ENCODE measurements at places on chromosomes 1 and 21.

GRCh38 chr1:236122176-236122575 lies 20.2 kb upstream of the GPR137B start:
- no peak for DNase-seq

GRCh38 chr1:239550178-239550577 lies 163.8 kb downstream of the CHRM3 start:
- DNase-seq, result no peak

- no peak for DNase-seq
These were observed 266.9 kb downstream of the PTPRU start for GRCh38 chr1:29502911-29503840.

DNA sequence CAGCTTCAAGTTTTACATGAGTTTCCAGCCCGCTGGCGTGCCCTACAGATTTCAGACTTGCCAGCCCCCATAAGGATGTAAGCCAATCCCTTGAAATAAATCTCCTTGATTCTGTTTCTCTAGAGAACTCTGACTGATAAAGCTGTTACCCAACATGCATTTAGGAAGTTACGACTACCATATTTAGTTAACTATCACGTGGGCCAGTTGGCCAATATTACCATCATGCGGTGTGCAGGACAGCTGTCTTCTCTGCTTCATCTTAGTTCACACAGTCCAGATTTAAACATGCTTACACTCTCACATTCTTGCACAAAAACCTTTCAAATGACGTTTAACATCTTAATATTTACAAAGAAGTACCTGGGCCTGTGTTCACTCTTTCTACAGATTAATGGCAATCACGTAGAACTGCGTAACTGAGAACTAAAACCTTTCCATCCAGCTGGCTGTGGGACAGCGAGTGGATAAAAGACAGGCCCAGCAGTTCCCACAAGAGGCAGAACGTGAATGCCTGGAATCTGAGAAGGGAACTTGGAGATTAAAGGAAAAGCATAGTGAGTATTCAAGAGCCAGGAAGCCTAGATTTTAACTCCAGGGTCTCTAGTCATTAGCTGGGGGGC lies 20.8 kb downstream of the FAM177B start:
- DNase-seq, result no peak

DNA sequence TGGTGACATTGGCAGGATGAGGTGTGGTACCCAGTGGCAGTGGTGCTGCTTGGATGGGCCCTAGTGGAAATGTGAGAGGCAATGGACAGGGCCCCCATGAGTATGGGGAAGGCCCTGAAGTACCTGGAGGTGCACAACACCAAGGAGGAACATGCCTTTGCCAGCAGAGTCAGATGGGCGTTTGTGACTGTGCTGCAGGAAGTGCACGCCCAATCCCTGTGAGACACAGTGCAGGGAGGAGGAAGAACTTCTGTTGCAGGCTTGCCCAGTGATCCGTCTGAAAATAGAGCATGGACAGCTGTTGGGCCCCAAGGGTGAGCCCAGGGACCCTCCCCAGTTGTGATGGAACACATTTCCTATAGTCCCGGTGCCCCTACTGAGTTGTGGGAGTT lies 42.7 kb downstream of the GJA5 start:
- no peak for DNase-seq

- no peak for DNase-seq
These were observed 27.7 kb downstream of the TNFRSF9 start for GRCh38 chr1:7912743-7913557.

GRCh38 chr1:162297208-162297607 lies 79.4 kb downstream of the SPATA46 start:
- DNase-seq, result no peak

DNA sequence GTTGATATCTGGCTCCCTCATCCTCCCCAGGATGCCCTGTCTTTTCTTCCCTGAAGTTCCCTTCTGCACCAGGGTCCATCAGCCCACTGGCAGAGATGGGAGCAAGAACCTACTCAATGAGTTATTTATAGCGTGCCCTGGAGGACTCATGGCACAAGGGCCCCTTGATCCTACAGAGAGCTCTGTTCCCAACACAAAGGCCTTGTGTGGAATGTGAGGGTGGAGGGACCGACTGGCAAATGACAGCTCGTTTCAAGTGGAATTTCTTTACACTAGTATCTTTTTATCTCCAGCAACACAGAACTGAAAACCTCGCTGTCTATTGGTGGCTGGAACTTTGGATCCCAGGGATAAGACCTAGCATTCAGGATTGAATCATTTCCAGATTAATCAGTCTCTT lies 22.4 kb downstream of the CHI3L2 start:
- no peak for DNase-seq

DNA sequence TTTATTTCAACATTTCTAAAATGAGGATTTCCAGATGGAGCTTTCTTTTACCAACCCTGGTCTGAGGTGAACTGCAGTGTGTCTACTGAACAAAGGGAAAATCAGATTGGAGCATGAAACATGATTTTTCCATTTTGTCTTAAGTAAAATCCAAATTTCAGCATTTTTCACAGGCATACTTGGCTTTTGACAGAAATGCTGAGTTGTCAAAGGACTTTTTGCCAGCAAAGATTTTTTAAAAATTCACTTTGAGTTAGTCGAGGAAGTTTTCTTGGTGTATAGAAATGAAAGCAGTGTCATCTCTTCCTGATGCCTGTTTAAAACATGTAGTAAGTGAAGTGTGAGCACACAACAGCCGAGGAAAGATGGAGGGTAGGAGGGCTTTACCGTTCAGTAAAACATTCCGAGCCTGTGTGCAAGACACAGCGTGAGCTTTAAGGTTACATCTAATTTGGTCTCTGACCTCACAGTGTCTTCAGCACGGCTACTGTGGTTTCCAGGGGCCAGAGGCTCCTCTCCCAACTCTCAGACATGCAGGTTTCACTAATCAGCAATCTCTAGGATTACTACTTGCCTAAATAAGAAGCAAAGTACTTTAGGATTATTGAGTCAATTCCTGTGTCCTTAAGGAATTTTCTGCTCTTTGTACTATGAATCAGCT lies 45.9 kb downstream of the SAMD13 start:
- DNase-seq, result no peak

GRCh38 chr1:153698020-153698922 lies 19.8 kb downstream of the NPR1 start:
- DNase-seq, result no peak

DNA sequence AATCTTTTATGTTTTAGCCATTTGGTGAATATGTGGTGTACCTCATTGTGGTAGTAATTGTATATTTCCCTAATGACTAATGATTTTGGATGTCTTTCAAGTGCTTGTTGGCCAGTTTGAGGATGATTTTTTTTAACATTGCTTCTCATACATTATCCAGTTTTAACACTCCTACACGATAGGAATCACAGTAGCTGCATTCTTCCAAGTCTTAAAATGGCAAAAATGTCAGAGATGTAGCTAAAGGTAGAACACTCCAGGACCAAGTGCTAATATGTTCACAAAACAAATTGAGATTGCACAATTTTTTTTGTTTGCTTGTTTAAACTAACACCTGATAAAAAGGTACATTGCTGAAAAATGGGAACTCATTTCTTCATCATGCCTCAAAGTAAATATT lies 11.7 kb downstream of the USP25 start:
- no peak for DNase-seq

DNA sequence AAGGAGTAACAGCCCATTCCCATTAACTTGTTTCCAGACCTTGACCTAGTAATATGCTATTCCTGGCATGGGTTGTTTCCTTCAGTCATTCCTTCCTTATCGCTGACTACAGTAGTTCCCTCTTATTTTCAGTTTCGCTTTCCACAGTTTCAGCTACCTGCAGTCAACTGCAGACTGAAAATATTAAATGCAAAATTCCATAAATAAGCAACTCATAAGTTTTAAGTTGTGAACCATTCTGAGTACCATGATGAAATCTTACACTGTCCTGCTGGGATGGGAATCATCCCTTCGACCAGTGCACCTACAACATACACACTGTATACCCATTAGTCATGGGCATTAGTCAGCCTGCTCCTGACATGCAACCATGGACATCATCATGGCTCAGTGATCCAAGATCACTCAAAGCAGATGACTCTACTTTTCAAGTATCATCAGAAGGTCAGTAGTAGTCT lies 66.7 kb downstream of the CCDC30 start:
- peak; percentile 28 for DNase-seq

DNA sequence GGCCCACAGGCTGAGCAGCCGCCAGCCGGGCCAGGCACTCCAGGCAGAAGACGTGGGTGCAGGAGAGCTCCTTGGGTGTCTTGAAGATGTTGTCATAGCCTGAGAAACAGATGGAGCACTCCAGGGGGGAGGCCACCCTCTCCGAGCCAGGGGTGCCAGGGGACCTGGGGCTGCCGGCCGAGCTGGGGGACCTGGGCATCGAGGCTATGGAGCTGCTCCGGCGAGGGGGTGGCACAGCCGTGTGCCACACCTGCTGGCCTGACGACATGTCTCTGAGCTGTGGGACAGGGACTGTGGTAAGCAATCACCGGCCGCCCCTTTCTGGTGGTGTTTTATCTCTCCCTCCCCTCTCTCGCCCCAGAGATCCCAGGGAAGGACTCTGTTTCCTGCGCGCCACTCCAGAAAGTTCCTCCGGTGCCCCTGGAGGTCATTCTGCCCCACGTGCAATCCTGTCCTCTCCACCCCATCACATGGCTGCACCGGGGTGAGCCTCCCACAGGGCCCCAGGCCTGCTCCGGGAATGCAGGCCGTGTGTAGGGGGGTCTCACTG lies 1.7 kb downstream of the RNF223 start:
- no peak for DNase-seq

DNA sequence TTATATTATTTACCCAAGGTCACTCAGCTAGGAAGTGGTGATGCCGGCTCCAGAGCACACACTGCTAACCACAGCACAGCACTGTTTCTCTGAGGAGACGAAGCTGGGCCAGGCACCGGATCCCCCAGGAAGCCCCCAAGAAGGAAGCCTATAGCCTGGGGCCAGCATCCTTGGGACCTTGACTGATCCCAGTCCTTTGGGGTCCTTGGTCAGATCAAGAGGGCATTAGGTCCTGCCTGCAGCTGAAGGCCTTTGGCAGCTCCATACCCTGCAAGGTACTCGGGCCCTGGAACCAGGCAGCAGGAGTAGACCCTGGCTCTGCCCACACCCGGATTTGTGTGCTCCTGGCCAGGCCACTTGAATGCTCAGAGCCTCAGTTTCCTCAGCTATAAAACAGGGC lies 128.0 kb downstream of the LACTBL1 start:
- DNase-seq, result no peak

DNA sequence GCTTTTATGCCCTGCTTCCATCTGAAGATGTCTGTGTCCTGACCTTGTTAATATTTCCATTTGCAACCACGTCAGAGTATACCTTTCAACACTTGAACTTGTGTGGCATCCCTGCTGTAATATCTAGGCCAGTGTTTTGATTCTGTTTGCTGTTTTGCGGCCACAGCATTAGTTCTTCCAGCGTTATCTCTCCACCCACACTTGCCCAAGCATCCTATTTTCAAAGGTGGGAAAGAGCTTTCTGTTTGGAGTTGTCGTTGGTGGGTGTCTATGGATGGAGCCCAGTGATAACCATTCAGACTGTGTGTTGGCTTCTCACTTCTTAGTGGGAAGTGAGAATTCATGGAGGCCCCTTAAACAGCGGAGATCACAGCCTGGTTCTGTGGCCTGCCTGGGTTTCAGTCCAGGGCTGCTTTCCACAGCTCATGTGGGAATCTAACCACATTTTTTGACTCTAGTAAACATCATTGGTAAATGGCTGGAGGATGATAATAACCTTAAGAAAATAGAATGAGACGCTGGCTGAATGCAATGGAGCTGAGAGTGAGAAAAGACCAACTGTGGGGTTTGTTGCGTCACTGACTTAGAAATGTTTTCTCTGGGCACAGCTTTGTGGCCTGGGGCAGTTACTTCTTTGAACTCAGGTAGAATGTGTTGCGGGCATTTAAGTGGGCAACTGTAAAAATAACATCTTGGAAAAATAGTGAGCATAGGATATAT lies 7.6 kb downstream of the TENT5C start:
- no peak for DNase-seq

DNA sequence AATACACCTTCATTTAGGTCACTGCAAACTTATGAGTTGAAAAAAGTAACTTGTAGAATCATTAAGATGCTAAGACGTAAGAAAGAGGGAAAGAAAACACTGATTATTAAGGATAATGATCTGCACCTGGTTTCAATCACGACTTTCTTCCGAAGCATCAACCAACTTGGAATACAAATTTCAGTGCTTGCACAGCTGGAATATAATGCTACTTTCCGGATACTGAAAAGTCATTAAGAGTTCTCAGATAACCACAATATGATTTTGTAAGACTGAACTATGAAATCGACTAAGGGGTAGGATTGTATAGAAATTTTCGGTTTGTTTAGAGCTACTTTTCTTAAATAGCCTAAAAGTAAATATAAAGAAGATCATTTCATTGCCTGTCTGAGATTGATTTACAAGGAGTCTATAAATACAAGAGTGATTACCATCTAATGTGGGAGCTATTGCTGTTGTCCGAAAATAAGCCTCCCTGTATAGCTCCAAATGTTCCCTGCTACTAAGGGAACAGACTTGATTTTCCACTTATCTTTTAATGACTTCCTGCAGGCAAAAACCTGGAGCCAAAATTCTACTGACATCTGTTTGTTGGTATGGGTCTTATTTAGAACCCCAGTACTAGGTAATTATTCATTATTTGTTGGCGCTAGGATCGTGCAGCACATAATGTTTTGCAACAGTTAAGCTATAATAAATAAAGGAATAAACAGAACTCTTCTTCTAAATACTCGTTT lies 673.3 kb downstream of the KCNT2 start:
- no peak for DNase-seq

GRCh38 chr1:91381844-91382243 lies 22.8 kb downstream of the HFM1 start:
- DNase-seq, result no peak
